ENCODE measurements at places on chromosomes 12 and 14.

DNA sequence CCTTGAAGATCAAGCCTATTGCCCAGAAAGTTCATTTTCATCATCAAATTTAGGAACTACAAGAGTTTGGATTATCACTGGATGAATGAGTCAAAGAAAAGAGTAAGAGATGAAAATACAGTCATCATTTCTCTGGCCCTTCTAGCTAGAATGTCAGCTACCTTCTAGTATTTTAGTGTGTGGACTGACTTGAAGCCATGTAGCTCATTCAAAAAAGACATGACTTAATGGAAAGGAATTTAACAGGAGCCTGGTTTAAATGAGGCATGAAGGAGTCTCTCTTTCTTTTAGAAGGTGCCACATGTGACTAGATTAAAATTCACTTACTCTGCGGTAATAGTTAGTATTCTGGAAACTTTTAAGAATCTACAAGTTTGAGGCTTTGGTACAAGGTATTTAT lies 7.1 kb downstream of the PTHLH start:
- no peak for DNase-seq

- no peak for DNase-seq
Measured at GRCh38 chr12:116174006-116174405, 103.5 kb downstream of the MED13L start.

DNA sequence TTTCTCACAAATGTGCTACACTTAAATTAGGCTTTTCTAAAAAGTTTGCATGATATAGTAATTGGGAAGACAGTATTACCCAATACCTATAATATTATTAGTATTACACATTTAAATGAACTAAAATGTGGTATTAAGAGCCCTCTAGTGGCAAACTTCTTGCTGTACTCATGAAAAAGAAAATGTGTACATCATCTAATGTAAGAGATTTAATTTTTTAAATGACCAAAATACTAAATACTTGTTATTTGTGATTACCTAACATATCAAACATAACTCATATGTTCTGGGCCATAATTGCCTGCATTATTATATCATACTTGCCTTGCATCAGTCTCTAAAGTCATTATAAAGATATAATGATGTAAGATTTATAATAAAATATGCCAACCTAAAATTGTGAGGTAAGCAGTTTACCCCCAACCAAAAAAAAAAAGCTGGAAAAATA lies 64.2 kb downstream of the DNAI7 start:
- no peak for DNase-seq

- no peak for DNase-seq
Measured at GRCh38 chr14:32319368-32320049, 9.6 kb upstream of the AKAP6 start.

GRCh38 chr12:8033153-8034044 lies 883 bp downstream of the FOXJ2 start:
- peak; percentile 12 for DNase-seq

GRCh38 chr14:73696466-73697400 lies 17.5 kb downstream of the PNMA1 start:
- DNase-seq = no peak

DNA sequence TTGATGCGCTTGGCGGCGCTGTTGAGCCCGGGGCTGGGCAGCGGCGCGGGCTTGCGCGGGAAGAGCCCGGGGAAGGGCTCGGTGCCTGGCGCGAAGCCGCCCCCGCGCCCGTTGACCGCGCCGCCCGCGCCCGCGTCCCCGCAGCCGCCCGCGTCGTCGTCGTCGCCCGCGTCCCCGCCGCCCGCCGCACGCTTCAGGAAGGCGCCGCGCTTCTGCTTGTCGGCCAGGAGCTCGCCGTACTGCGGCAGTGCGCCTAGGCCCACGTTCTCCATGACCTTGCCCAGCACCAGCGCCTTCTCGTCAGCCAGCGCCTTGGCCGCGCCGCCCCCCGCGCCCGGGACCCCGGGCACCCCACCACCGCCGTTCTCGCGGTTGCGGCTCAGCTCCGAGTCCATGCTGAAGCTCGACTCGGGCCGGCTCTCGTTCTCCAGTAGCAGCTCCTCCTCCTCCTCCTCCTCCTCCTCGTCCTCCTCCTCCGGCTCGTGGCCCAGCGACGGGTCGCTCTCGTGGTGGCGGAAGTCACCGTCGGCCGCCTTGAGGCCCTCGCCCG lies 97.2 kb downstream of the BCL11B start:
- no peak for DNase-seq

GRCh38 chr14:102784892-102785594 lies 7.8 kb downstream of the TRAF3 start:
- DNase-seq = no peak

DNA sequence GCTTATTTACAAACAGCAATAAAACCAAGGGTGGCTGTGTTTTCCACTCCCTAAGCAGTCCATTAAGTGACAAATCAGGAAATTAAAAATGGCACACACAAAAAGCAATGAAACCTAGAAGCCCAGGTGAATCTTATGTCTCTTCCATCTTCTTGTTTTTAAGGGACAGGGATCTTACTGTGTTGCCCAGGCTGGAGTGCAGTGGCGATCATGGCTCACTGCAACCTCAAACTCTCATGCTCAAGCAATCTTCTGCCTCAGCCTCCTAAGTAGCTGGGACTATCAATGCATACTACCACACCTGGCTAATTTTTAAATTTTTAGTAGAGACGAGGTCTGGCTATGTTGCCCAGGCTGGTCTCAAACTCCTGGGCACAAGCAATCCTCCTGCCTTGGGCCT lies 52.4 kb upstream of the CERS5 start:
- DNase-seq = no peak

GRCh38 chr14:77126461-77126990 lies 15.1 kb downstream of the ZDHHC22 start:
- DNase-seq = no peak

DNA sequence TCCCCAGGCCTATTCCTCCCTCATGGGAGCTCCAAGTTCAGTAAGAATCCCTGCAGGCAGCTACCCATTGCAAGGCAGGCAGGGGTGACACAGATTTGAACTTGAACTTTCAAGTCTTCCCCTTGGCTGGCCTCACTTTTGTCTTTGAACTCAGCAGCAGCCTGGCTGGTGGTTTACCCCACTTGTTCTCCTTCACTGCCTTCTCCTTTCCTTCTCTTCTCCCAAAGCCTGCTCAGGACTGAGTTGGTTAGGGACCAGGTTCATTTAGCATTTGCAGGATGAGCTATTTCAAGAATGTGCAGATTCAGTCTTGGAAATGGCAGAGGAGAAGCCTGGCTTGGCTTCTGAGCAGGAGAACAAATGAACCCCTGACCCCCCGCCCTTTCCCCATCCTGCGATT lies 67.7 kb upstream of the TBX3 start:
- DNase-seq = no peak
